ENCODE measurements at places on chromosomes 2 and 18. TPM values are rescaled to one million over a fixed set of nuclear protein-coding genes. Genes with fewer than 3 reads are reported as not detected.

GPAT2 gene
- total RNA-seq: 2.7 TPM

GRCh38 chr2:48943436-48943835 is 187.9 kb upstream of the LHCGR start:
- H3K4me1 ChIP-seq: no peaks in the 10 kb centered on the region
- no peaks in the 10 kb centered on the region for H3K27me3 ChIP-seq
- no peak for DNase-seq

KANSL1L gene
- total RNA-seq: 65.4 TPM

DNA sequence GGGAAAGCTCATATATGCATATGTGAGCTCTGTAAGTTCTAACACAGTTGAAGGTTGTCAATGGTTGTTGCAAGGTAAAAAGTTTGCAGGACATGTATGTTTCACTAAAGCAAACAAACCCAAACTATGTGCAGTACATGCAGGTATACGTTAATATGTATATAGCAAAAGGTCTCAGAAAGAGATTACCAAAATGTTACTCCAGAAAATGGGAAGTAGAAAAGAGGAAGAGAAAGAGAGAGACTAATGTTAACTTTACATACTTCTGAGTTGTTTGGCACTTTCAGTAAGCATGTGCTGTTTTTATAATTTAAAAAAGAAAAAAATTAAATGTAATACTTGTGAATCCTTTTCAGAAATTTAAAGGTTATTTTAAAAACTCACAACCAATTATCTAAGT is 32.8 kb upstream of the PEX13 start:
- H3K27ac ChIP-seq: no peak overlapping the region
- H3K27me3 ChIP-seq: no peaks in the 10 kb centered on the region
- H3K36me3 ChIP-seq: no peaks in the 10 kb centered on the region

GRCh38 chr2:95361216-95361980 is 41.1 kb upstream of the FAHD2A start:
- H3K4me1 ChIP-seq: no peaks in the 10 kb centered on the region
- no peak overlapping the region for H3K4me3 ChIP-seq
- no peaks in the 10 kb centered on the region for H3K36me3 ChIP-seq

DNA sequence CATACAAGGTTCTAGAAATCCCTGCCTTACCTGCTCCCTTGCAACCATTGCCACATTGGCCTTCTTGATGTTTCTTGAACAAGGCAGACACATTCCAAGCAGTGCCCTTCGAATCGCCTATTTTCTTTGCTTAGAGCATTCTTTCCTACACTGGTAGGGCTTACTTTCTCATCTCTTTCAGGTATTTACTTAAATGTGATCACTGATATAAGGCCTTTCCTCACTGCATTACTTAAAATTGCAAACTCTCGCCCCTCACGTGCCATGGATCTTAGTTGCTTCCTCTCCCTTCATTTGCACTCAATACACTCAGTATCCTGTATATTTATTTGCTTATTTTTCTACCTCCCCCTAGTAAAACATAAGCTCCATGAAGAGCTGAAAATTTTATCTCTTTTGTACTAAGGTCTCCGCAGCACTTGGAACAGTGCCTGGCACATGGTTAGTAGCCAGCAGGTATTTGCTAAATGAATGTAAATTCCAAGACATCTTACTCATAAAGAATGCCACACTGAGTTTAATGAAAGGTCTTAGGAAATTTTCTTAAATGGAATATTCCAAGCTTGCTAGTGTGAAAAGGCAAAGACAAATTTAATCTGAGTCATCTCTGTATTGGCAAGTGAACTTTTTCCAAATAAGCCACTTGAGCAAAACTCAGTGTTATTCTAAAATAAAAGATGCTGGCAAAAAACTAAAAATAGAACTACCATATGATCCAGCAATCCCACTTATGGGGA is 42.4 kb upstream of the FIGN start:
- DNase-seq: no peak
- no peaks in the 10 kb centered on the region for H3K4me1 ChIP-seq
- no peak overlapping the region for H3K27ac ChIP-seq

DNA sequence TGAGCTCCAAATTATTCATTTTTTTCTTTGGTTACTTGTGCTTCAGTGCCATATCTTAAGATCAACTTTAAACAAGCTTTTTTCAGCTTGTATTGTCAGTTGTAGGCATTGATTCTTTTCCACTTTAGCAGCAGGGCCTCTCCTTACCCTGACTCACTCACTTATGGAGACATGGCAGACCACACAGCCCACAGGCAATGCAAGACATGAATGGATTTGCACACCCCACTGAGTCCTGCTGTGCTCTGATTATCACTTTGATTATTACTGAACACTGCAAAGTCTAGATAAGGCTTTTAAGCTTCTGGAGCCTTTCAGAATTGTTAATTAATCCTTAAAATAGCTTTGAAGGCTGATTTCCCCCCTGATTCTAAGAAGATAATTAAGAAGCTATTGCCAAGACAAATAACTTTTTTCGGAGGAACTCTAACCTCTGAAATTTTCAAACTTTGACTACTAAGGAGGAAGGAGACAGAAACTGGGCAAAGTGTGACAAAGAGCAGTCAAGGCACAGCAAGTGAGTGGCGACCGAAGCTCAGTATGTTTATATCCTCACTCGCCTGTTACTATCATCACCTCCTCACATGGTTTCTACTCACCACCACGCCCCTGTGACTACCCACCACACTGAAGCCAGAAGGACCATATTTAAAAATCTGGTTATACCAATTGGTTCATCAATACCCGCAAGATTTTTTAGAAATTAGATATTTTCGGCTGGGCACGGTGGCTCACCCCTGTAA is 43.3 kb downstream of the CACNB4 start:
- no peak overlapping the region for H3K27ac ChIP-seq
- H3K4me3 ChIP-seq: no peak overlapping the region
- H3K36me3 ChIP-seq: no peaks in the 10 kb centered on the region
- no peaks in the 10 kb centered on the region for H3K27me3 ChIP-seq
- DNase-seq: no peak

Measured in kidney (tissue), 22 donors.